ENCODE measurements at places on chromosomes 12 and 14. TPM values are rescaled to one million over a fixed set of nuclear protein-coding genes. Genes with fewer than 3 reads are reported as not detected.

Gene OTOGL
- not detected for total RNA-seq

Gene VRK1
- total RNA-seq: 36.7 TPM

Gene TAS2R42
- not detected for total RNA-seq

Gene CD163L1
- total RNA-seq: not detected

Gene DDIT3
- 145 TPM for total RNA-seq

Gene COX8C
- not detected for total RNA-seq

Gene JAG2
- total RNA-seq: 0.66 TPM

Gene PRPH
- total RNA-seq: not detected

Gene C12orf76
- 9.8 TPM for total RNA-seq

Gene OTUB2
- total RNA-seq: not detected

Gene BEST3
- total RNA-seq: not detected

Gene APAF1
- 13.5 TPM for total RNA-seq

Gene PTPRO
- 2.8 TPM for total RNA-seq

Gene PIP4P1
- 107 TPM for total RNA-seq

Gene TAS2R7
- not detected for total RNA-seq

Gene B4GALNT3
- 1.8 TPM for total RNA-seq

Gene GPR68
- total RNA-seq: 2.8 TPM

Gene AQP2
- not detected for total RNA-seq

Gene INHBE
- total RNA-seq: not detected

Gene POTEM
- not detected for total RNA-seq

Gene GPHB5
- not detected for total RNA-seq

Gene NT5DC3
- total RNA-seq: 4.0 TPM

Gene PLA2G1B
- total RNA-seq: not detected

All from CD4-positive, alpha-beta T cell (primary cell).